ENCODE measurements at places on chromosomes 13 and 19.
A peak's percentile ranks its signal among the peaks of the same experiment; 100 is the strongest.

DNA sequence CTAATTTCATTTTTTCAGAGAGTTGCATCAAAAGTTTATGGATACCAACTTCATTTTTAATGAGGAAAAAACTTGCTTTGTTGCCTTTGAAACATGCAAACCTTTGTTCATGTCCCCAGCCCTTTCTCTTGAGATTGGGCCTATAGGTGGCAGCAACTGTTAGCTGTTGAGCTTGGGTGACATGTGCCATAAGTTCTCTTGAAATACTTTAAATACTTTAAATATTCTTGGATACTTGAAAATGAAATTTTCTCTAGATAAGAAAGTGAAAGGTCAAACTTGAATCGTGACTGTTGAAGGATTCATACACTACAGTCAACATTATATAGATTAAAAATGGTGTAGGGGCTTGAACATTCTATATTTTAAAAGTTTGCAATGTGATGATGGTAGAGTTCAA is 294.9 kb downstream of the NDFIP2 start:
- DNase-seq: peak; percentile 84

DNA sequence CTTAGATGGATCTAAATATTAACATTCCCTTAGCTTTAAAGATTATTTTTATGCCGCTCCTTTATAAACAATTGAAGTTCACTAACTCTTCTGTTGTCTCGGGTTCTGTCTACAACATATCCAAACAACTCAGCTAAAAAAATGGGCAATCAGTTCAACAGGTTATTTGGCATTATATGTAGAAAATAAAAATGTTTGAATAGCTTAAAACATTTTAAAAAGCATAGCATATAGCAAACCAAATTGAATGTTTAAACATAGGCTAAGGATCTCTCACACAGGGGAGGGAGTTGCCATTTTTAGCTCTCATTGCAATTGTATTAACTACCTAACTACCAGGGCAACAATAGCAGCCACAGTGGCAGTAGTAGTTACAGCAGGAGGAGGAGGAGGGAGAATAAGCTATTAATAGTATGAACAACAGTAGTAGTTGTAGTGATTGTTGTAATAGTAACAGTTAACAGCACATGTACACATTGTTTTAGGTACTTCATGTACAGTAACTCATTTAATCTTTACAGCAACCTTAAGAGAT is 404.2 kb downstream of the KCNRG start:
- no peak for DNase-seq

DNA sequence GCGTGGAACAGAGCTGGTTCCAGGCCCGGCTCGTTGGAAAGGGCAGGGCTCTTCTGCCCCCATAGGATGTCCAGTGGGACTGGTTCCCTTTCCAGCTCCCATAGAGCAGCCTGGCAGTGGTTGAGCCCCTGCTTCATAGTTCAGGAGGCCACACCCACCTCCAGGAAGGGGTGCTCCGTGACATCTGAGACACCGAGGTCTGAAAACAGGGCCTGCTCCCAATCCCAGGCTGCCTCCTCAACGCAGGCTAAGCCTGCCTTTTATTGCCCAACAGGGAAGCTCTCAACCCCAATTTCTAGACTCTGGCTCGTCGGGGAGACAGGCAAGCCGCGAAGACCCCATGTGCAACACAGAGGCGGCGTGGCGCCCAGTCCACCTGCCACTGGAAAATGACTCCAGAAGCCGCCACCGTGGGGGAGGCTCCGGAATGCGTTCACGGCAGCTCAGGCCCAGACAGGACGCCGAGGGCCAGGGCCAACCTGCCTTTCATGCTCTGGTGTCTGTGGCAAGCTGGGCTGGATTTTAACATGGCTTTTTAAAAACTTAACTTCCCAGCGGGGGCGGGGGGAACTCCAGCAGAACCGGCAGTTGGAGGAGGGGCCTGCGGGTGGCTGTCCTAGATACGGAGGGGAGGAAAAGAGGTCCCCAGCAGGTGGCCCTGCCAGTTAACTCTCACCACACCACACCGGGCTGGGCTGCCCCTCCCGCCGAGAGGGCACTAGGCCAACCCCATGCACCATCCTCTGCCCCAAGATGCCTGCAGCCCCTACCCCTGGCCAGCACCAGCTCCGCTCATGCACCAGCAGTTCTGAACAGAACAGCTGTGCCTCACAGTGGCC is 17.9 kb upstream of the TINCR start:
- DNase-seq: no peak

DNA sequence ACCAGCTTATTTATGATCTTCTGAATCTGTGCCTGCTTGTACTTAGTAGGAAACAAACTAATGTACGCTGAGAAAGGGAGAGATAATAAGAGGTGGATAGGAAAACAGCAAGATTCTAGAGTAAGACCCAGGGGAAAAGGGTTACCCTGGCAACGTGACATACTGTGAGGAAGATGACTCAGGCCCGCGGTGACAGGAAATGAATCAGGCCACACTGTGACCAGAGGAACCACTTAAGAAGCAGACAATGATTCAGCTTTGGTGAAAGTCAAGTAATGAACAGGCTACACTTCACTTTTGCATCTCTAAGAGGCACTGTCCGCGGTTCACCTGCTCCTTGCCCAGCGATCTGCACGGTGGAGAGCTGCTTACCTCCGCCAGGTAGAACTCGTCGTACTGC is 158.2 kb downstream of the NALCN start:
- DNase-seq: peak; percentile 82

DNA sequence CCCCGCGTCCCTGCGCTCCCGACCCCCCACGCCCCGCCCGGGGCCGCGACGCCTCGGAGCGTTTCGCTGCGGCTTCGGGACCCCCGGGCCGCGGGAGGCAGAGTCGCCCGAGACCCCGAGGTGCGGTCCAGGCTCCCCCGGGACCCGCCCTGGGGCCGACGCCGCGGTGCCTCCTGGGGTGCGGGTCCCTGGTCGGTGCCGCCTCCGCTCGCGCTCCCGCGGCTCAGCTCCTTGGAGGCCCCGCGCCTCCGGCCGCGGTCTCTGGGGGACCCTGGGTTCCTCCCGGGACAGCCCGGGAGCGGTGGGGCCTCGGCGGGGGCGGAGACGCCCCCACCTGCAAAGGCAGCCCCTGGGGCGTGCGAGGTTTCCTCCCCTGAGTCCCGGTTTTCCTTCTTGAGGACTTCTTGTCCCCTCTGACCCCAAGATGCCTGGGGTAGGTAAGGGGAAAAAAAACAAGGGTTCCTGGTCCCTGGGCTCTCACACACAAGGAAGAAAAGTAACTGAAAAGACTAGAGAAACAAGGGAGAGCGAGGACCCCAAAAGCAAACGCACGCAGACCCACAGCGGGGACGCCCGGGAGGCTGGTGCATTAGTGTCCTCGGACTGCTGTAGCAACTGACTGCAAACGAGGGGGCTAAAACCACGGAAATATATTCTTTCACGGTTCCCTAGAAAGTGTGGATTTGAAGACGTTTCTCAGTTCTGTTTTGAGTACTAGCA is 740 bp downstream of the ZNF555 start:
- no peak for DNase-seq

DNA sequence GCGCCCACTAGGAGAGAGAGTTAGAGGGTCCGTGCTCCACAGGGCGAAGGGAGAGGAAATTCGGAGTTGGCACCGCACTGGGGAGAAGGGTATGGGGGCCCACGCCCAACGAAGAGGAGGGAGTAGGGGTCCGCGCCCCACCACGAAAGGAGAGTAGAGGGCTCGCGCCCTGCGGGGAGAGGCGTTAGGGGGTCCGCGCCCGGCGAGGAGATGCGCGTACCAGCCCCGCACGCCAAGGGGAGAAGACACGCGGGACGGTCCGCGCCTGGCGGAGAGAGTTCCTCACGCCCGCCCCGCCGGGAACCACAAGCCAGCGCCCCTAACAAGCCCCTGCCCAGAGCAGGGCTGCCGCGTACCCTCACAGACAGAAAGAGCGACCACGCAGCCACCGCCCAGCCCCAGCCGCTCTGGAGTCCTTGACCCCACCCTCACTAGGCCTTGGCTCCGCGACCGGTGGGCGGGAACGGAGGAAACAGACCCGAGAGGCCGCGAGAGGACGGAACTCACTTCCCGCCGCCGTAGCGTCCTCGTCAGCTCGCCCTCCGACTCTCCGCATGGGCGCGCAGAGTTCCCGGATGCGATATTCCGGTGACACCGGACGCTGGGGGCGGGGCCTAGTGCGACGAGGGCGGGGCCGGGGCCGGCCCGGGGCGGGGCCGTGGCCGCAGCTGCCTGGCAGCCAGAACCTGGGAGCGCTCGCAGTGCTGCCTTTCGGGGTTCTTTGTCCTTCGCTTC is 20.0 kb upstream of the ZSCAN18 start:
- no peak for DNase-seq

- peak; percentile 95 for DNase-seq
Measured at GRCh38 chr19:2096034-2096479, at the start of gene MOB3A. TSS of gene MOB3A (minus strand) at chr19:2096326. CDS start at chr19:2078560, 17,766 bp downstream.

- no peak for DNase-seq
Measured at GRCh38 chr13:88142653-88143052, 471.5 kb downstream of the SLITRK5 start.

DNA sequence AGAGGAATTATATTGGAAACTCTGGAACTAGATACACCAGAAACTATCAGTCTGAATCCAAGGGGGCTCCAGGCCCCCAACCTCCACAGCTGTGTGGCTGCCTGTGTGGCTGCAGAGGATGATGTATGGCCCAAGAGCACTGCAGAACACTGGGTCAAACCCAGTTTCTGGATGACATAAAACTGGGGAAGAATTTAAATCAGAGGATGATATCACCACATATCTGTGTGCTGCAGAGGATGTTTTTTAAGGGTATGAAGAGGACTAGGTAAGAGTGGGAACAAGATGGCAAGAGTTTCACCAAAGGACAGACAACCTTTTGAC is 226.4 kb downstream of the SUCLA2 start:
- no peak for DNase-seq

DNA sequence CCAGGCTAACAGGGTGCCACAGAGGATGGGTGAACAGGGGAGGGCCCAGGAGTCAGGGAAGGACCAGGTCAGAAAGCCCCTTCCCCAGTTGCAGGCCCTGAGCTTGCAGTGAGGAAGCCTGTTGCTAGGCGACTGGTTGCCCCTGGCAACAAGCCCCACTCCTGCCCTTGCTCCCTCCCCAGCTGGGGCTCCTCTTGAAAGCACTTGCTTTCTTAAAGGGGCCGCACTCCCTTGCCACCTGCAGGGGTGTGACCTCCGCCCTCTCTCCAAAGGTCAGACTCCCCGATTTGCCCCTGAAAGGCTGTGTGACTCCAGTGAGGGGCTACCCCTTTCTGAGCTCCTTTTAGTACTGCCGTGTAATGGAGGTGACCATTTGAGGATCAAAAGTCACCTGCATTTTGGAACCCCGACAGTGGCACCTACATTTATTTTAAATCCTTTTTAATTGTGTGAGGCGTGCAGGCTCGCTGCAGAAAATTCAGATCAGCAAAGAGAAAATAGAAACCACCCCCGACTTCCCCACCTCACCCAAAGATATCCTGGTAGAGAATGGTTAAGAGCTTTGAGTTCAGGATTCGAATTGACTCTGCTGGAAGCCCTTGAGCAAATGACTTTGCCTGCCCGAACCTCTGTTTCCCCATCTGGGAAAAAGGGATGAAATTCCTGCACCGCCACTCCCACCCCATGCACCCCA is 4.8 kb downstream of the FCHO1 start:
- no peak for DNase-seq

DNA sequence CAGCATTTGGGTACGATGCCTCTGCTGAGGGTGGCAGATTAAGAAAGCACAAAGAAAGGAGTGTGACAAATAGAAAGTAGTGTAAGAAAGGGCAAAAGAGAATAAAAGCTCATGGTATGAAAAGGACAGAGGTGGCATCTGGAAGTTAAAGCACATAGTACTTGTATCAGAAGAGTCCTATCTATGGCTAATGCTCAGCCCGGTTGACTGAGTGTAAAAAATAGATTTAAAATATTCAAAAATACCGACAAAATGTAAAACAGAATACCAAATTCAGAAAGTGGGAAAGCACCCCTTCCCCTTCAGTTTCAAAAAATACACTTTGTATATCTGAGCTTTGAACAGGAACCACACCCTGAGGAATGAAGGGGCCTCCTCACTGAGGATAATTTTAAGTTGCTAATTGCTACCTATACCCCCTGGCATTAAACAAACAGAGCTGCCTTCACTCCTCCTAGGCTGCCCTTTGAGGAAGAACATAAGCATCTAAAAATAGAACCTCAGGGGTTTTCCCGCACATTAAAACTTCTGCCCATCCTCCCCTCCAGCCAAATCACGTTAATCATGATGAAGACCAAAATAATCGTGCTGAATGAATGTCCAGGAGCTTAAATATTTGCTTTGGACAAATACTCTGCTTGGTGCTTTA is 43.3 kb downstream of the DLEU7 start:
- DNase-seq: no peak

- peak; percentile 46 for DNase-seq
Measured at GRCh38 chr13:29548722-29549121, 46.8 kb downstream of the SLC7A1 start.

DNA sequence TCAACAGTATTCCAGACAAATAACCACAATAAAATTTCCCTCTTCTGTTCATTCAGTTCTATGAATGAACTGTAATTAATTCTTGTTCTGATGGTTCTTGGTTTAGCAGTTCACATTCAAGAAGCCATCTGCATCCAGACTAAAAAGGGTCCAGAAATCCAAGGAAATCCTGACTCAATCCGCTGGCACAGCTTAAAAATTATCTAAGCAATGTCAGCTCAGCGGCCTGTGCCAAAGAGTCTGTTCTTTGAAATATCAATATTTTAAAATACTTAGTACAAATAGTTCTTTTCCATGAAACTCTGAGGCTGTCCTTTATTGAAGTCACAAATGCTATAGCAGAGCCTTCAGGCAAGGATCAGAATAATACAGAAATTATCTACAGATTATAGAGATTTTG is 57.2 kb downstream of the DHRS12 start:
- no peak for DNase-seq

DNA sequence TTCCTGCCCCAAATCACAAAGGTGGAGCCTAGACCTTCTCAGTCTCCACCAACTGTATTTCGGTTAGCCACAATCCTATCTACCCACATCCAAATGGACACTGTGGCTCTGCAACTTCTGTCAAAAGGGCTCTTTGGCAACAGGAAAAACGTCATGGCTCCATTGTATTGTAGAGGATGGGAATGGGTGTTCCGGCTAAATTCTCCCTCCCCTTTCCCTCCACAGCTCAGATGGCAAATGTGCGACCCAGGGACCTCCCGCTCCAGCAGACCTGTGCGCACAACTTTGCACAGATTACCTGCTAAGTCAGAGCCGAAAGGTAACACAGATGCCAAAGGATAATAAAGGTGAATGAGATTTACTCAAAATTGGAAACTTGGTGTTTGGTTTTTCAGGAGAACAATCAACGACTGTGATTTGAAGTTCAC is 968 bp upstream of the KL start:
- no peak for DNase-seq

GRCh38 chr19:5137114-5137513 is 168.2 kb downstream of the KDM4B start:
- no peak for DNase-seq

GRCh38 chr13:36163809-36164308 is 32.7 kb upstream of the DCLK1 start:
- peak; percentile 4 for DNase-seq
